Choroid plexus epithelial cell (primary cell): ENCODE measurements at places on chromosomes 3 and 15.

DNA sequence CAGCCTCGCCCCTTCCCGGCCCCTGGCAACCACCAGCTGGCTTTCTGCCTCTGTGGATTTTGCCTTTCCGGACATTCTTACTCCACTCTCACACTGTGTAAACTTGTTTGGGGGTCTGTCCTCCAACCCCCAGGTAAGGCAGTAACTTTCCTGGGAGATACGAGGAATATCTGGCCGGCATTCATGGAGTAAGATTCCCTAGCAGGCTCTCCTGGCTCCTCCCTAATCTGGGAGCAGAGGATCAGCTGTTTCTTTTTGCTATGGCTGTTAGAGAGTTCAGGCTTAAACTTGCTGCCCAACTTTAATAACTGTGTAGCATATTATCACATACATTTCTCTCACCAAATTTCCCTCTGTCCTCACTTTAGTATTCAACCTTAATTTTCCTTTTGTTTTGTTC is 64.3 kb downstream of the IGF2BP2 start:
- DNase-seq, result no peak

DNA sequence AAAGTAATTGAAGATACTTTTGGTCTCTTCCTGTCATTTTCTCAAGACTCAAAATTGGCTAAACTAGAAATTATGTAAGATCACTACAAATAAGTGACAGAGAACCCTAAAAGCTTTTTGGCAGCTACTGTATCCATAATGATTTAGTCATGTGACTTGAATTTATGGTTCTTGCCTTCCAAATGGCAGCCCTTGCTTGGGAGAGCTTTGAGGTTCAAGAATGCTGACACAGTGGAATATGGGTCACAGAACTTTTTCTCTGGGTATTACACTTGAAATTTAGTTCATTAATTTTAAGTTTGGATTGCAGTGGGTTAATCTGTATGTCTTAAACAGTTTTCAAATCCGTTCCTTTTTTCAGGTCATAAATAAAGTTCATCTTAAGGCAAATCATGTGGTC is 14.0 kb downstream of the LMLN start:
- DNase-seq, result no peak

DNA sequence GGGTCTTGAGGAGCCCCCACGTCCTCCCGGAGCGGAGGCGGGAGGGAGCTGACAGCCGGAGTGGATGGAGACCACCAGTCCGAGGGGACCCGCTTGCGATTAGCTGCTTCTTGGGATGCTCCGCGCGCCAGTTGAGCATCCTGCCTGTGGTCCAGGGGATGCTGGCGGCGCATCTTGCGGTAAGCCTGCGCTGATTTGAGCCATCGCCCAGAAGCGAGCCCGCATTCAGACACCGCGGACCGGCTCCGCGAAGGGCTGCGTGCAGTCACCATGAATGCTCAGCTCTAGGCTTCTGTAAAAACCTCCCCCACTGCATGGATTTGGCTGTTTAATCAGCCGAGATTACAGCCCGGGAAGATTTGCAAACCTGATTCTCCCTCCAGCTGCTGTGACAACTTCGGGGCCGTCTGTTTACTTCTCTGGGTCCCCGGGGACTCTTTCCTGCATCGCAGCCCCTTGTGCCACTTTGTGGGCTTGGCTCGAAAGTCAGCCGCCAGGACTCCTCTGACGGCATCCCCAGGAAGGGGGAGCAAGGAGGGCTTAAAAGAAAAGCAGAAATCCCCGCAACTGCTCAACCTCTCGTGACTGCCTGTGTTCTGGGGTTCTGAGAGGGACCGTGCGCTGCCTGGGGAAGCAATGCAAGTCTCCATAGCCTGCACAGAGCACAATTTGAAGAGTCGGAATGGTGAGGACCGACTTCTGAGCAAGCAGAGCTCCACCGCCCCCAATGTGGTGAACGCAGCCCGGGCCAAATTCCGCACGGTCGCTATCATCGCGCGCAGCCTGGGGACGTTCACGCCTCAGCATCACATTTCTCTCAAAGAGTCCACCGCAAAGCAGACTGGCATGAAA is 171.1 kb downstream of the KCNAB1 start:
- peak; percentile 13 for DNase-seq

DNA sequence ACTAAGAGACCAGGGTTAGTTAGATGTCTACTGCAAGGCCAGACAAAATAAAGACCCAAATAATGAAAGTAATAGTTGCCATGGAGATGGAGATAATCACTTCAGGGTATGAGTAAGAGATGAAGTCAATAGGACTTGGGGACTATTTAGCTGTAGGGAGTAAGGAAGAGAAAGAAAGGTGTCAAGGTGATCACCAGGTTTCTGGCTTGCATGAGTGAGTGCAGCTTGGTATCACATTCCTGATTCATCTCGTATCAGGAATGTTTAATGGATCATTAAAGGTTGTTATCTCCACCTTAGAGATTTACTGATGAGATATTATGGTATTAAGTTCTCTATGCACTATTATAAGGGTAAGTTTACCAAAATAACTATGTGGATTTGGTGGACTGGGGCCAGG is 357.4 kb upstream of the ATP11B start:
- DNase-seq, result no peak

GRCh38 chr3:152155246-152156020 is 113.3 kb upstream of the MBNL1 start:
- DNase-seq, result no peak

DNA sequence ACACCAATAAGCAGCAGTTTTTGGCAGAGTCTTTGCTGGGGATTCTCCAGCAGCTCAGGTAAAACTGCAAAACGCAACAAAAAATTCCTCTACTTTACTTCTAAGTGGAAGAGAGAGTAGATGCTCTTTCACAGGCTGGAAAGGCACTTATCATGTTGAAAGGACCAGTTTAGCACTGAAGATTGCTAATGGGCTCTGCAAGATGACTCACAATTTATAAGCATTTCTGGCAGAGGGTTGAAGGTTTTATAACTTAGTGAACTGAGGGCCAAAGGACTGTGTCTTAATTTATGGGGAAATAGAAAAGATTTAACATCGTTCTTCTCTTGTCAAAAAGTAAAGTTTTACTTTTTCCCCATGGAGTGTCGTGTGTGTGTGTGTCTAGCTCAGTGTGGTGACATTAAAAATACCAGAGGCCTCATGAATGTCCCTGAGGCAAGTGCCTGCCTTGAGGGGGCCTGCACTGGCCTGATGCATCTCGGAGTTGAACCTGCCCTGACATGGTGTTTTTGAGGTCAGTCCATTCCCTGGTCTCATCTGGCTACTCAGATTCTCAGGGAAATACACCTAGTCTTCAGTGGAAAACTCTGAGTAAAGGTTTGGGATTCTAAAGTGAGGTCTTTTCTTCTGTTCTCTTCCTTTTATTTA is 1092.0 kb downstream of the NAALADL2 start:
- no peak for DNase-seq

DNA sequence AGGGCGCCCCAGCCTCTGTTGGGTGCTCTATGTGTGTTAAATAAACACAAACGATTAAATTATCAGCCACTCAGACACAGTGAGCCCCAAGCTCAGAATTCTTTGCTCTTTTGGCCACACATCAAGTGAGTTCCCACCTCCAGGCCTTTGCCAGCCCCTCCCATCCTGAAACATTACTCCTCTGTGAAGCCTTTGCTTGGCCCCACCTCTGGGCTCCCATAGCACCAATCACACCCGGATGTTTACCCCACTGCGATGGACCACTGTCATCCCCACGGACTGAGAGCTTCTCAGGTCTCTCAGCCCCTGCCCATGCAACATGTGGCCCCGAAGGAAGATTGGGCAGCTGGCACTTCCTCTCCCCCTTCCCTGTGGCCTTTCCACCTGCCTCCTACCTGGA is 85.1 kb downstream of the NUP210 start:
- no peak for DNase-seq

- DNase-seq, result peak; percentile 85
Measured at GRCh38 chr15:98311566-98312188, 336.7 kb upstream of the IGF1R start.

GRCh38 chr3:71187715-71188114 is 395.8 kb downstream of the FOXP1 start:
- DNase-seq, result no peak

GRCh38 chr3:31102196-31102879 is 207.9 kb upstream of the GADL1 start:
- DNase-seq, result no peak

GRCh38 chr3:1092771-1093170 is at the start of gene CNTN6:
Gene CNTN6, plus strand, starts transcription at chr3:1093024. Its CDS starts 54,985 bp downstream, at chr3:1148009.
- peak; percentile 15 for DNase-seq

DNA sequence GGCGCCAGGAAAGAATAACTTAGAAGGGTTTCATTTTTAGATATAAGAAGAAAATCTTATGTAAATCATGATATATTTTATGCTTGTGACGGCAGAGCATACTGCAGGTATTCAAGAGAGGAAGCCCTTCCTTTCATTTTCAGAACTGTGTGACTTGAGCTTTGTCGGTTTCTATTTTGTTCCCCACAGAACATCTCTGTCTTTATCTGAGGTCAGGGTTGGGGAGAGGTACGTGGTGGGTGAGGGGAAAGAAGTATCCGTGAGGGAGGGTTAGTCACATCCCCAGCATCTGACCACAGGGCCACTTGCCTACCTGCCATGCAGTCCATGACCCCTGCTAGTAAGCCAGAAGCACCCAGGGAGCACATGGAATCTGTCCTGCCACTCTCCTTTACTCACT is 126.5 kb downstream of the DGKG start:
- no peak for DNase-seq

DNA sequence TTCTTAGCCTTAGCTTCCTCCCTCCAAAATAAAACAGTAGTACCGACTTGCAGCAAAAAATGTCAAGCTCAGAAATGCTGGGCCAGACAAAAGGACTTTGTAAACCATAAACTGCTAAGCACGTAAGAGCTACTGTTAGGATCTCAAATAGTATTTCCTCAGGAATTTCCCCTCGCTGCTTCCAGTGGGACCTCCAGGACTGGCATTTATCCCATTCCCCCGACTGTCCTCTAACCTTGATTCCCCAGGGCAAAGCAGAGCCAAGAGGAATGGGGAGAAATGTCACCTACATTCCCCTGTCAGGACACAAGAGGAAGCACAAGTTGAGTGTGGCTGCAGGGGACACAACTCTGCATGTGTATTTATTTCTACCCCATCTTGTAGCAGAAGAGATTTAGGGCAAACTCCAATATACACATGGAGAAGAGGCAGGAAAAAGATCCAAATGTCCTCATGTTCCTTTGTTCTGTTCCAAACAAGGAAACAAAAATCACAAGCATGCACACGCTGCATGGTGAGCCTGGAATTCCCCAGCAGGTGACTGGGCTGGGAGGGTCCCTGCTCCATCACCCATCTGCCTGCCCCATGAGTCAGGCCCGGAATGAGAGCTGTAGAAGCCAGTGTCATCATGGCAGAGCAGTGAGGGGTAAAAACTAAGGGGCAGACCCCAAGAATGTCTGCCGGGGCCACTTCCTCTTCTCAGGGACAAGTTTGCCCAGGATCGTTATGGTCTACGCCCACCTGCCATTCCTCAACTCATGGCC is 4.2 kb downstream of the STOML1 start:
- DNase-seq, result peak; percentile 56

- peak; percentile 30 for DNase-seq
Measured at GRCh38 chr3:115448851-115449250, 174.5 kb upstream of the GAP43 start.

DNA sequence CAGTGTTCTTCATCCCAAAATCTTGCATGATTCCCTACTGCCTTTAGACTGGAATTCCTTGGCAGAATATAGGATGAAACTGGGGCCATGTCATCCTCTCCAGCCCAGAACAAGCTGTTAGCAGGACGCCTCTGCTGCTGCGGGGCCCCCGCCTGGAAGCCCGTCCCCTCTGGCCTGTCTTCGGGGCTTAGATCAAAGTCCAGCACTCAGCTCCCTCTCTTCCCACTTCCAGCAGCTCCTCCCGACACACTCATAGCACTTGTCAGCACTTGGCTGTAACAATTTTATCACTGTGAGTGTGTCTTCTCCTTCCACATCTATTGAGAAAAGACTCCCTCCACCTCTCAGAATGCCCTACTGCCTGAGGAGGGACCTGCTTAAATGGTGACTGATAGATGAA is 112.0 kb upstream of the HACD2 start:
- DNase-seq, result no peak

- DNase-seq, result no peak
Measured at GRCh38 chr3:123352134-123352554, 96.7 kb downstream of the ADCY5 start.

DNA sequence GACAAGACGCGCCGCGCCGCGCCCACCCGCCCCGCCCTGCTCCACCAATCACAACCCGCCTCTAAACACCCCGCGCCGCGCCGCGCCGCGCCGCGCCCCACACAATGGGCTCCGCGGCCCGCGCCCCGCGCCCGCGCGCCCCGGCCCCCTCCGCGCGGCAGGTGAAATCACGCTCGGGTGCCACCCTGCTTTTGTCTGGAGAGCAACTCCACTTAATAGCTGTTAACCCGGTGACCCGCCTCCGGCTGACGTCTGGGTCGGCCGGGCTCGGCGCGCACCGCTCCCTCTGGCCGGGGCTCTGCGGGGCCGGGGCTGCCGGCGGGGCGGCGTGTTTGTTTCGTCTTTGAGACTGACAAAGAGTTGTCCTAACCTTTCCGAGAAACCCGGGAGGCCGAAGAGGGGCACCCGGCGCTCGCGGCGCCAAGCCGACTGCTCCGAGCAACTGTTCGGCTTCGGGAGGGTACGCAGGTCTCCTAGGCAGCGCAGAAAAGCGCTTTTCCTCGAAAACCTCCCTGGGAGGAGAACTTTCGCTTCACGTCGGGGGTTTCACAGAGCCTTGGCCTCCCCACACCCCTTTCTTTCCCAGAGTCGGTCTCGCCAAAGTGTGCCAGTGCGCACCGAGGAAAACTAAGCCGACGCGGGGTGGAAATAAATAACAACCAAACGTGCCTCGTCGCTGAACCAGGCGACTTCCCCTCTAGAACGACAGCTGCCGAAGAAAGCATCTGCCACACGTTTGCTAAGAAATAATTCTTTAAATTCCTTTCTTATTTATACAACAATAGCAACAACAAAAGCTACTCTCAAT is 518.4 kb downstream of the FOXP1 start:
- DNase-seq, result peak; percentile 56

GRCh38 chr3:139634111-139634635 is 43.6 kb downstream of the NMNAT3 start:
- no peak for DNase-seq

GRCh38 chr3:100149713-100150415 is 35.6 kb upstream of the FILIP1L start:
- no peak for DNase-seq

DNA sequence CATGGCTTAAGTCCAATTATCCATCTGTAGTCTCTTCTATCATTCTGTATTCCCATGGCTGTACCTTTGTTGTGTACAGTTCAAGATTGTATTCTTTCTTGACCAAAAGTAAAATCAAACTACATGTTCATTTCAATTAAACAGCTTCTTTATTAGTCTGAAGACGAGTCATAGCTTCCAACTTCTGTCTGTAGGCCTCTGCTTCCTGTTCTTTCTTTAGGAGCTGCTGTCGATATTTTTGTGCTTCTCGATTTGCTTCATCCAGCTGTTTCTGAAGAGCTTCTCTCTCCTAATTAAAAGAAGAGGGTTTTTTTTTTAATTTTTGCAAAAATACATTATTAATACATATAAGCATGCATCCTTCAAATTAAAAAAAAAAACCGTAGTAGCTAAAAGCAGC is 13.0 kb upstream of the HDC start:
- no peak for DNase-seq

GRCh38 chr3:12972781-12973702 is 100.2 kb downstream of the IQSEC1 start:
- no peak for DNase-seq
